Activated CD4-positive, alpha-beta T cell treated with anti-CD3 and anti-CD28 coated beads, Interleukin-2, amount 10 ng/mL, durations not matched to agents 7 days and 5 days (primary cell): ENCODE measurements at places on chromosomes 3 and 15.

- DNase-seq, result no peak
These were observed 1.5 kb downstream of the C3orf70 start for GRCh38 chr3:185151101-185151963.

GRCh38 chr3:45676325-45677032 lies 12.7 kb upstream of the SACM1L start:
- peak; percentile 14 for DNase-seq

GRCh38 chr3:124063197-124063909 lies 71.4 kb upstream of the ROPN1 start:
- no peak for DNase-seq

GRCh38 chr3:151120409-151120808 lies 34.9 kb downstream of the MED12L start:
- DNase-seq, result no peak

DNA sequence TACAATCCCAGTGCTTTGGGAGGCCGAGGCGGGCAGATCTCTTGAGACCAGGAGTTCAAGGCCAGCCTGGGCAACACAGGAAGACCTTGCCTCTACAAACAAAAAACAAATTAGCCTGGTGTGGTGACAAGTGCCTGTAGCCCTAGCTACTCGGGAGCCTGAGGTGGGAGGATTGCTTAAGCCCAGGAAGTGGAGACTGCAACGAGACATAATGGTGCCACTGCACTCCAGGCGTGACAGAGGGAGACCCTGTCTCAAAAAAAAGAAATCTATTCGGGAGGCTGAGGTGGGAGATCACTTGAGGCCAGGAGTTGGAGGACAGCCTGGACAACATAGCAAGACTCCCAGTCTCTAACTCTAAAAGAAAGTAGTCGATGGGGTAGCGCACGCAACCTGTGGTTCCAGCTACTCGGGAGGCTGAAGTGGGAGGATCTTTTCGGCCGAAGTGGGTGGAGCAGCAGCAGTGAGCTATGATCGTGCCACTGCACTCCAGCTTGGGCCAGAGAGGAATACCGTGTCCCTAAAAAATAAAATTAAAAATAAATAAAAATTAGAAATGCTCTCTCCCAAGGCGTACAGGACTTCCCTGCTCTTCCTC lies 775 bp downstream of the C3orf33 start:
- no peak for DNase-seq

GRCh38 chr3:167162083-167162482 lies 218.0 kb downstream of the ZBBX start:
- DNase-seq, result no peak

- no peak for DNase-seq
These were observed 9.6 kb upstream of the MYZAP start for GRCh38 chr15:57582090-57582489.

DNA sequence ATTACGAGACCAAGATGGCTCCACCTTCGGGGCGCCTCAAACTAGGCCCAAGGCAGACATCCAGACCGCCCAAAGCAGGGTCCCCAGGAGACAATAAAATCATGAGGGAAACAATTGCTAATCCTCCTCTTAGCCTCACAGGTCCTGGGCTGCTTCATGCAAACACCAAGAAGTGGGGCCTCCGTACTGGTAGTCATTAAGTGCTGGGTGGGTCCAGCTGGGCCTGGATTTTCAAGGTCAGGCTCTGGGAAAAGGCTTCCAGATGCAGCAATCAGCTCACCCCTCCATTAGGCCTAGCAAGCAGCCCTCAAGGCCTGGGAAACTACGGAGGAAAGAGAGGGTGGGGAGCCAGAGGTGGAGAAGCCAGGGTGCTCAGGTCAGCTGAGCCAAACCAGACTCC lies 634 bp downstream of the FBXL22 start:
- no peak for DNase-seq

DNA sequence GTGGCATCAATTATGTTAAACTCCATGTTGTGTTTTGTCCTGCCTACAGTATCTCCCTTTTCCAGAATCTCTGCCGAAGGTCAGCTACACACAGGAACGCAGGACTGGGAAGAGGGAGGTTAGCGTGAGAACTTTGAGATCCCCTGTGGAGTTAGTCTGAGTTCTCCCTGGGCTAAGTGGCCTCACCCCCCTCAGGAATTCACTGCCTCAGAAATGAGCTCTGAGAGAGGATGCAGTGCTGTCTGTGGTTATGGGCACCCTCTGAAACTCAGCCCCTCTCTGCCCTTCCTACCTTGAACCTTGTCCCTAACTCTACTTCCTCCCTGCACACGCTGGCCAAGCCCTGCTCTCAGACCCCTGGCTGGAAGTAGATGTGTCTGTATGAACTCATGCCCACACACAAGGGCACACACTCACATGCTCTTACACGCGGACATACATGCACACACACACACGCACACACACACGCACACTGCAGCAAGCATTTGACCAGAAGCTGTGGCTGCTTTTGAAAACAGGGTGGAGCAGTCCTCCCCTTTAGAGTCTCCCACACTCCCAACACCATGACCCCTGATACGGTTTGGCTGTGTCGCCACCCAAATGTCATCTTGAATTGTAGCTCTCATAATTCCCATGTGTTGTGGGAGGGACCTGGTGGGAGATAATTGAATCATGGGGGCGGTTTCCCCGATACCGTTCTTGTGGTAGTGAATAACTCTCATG lies 5.3 kb upstream of the VIPR1 start:
- no peak for DNase-seq

DNA sequence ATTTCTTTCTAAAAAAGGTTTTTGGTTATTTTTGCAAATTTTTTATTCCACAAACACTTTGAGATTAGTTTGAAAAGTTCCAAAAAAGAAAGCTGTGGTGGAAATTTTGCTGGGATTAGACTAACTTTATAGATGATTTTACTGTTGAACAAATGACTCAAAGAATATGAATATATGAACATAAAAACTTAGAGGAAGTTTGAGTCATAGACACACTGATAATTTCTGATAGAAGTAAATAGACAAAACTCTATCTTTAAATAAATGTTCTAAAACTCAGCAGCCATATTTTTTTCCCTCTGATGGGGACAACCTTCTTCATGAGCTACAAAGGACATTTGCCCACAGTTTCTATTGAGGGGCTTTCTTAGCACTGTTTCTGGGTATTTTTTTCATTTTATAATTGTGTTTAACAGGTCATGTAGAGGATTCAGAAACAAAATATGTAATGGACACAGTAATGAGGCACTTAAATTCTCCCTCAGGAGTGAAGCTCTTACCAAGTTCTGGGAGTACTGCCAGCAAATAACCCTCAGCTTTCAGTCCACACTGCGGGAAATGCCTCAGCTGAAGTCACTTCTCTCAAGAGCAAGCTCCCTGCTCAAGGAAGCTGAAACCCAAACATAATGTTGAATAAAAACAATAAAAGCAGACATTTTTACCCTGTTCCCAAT lies 157.6 kb downstream of the NFKBIZ start:
- DNase-seq, result no peak

- DNase-seq, result no peak
These were observed 69.2 kb downstream of the GOLGA8B start for GRCh38 chr15:34514251-34514670.

DNA sequence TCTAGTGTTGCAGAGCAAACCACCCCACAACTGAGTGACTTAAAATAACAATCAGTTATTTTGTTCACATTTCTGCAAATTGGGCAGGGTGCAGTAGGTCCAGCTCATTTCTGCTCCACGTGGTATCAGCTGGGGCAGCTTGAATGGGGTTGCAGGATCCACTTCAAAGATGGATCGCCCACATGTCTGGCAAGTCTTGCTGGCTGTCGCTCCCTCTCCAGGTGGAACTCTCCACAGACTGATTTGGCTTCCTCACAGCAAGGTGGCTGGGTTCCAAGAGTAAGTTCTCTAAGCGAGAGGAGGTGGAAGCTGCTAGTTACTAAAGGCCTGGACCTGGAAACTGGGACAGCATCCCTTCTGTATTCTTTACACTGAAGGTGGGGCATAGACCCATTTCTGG lies 213.3 kb downstream of the SLC9A9 start:
- DNase-seq, result no peak

- DNase-seq, result no peak
These were observed 63.1 kb downstream of the STRIT1 start for GRCh38 chr3:155230382-155230781.

GRCh38 chr3:44666346-44666745 lies 17.8 kb downstream of the ZNF35 start:
- DNase-seq, result no peak

- no peak for DNase-seq
These were observed 576 bp downstream of the LRRFIP2 start for GRCh38 chr3:37173806-37174205.

- peak; percentile 66 for DNase-seq
These were observed 12.9 kb downstream of the OCA2 start for GRCh38 chr15:28086175-28086703.

- no peak for DNase-seq
These were observed 112.6 kb downstream of the ERC2 start for GRCh38 chr3:56355570-56356185.

GRCh38 chr15:88636654-88637053 lies 2.2 kb upstream of the ISG20 start:
- no peak for DNase-seq
